ENCODE measurements at places on chromosomes 2 and 18.

DNA sequence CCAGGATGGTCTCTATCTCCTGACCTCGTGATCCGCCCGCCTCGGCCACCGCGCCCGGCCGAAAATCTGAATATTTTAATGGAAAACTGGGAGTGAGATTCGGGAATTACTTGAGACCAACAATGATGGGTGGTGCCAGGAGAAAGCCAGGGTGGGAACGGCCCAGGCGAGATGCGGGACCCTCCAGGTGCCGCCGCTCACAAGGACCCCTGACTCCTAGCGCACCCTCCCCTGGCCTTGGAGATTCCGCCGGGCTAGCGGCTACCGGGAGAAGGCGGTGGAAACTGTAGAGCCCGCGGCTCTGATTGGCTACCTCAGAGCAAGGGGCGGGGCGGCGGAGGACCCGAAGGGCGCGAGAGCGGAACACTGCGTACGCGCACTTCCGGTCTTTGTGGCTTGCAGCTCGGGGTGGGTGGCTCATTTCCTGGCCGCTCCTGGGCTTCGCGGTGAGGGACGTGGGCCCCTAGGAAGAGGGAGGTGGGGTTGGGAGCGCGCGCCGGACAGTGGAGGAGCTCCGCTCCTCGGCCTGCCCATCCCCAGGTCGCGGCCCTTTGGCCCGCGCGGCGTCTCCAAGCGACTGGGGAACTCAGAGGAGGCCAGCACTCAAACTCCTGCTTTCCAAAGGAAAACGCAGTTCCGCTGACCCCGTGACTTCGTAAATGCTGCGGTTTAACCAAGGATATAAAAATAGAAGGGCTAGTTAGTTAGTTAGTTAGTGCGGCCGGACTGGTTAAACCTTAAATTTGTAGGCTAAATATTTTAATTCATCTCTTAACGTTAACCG, at the start of gene ZNF397:
Gene ZNF397 (plus strand): TSS at position 371 of the 784 bp plus-strand sequence. CDS start 1,437 bp downstream, outside the sequence.
- DNase-seq: peak; percentile 99

GRCh38 chr2:240235149-240235803, 94.8 kb upstream of the OTOS start:
- DNase-seq: no peak

DNA sequence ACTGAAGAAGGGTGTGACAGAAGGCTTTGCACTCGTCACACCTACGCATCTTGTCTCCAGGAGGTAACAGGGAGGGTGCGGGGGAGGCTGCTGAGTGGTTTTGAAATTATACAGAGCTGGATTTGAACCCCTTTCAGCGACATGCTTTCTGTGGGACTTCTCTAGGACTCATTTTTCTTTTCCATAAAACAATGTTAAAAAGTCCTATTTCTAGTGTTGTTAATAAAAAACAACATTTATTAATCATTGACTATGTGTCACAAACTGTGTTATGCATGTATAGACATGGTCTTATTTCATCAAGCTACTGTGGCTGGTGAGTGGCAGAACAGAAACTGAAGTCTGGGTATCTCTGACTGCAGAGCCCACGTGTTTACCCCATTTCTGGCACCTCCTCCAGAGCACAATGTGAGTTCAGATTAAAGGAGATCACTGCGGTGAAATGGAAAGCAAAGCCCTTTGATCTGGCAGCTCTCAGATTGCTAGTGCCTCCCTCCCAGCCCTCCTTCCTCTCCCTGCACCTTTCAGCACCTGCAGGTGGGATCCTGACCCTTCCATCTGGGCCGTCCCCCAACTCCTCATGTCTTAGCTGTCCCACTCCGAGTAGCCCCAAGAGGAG, 315.5 kb upstream of the MYT1L start:
- no peak for DNase-seq

- no peak for DNase-seq
These were observed 221.0 kb downstream of the CDH20 start for GRCh38 chr18:61554117-61554776.

DNA sequence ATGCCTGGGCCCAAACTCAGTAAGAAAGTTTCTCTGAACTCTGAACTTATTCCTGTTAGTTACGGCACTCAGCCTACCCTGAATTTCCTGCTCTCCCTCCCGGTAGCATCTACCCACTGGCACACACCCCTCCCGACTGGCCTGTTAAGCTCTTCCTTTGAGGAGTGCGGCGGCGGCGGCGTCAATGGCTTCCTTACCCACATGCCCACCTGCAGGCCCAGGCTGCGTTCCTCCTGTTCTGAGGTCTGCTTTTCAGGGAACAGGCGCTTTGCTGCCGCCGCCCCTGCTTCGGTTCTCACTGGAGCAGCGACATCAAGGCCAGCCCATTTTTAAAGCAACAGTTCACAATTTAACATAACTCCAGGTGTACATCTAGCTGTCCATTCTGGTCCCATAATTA, 432.4 kb downstream of the DCDC2C start:
- DNase-seq: no peak

DNA sequence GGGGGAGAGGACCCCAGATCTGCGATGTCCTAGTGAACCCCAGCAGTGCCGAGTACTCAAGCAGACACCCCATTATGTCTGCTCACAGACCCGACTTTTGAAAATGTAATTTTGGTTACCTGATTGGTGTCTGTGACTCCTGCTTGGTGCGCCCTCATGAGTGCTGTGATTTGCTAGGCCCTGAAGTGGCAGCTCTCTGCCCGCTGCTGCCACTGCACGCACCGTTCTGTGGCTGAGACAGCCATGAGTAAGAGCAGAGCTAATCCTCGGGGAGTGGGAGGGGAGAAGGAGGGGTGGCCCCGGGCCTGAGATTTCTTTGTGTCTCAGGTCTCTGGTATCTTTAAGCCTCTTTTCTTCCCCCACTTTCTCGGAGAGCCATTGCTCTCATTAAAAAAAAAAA, 18.2 kb downstream of the FHOD3 start:
- no peak for DNase-seq

GRCh38 chr2:39663187-39663930, 2.4 kb upstream of the TMEM178A start:
- no peak for DNase-seq

GRCh38 chr2:241282555-241282954, 32.9 kb downstream of the HDLBP start:
- DNase-seq: no peak

DNA sequence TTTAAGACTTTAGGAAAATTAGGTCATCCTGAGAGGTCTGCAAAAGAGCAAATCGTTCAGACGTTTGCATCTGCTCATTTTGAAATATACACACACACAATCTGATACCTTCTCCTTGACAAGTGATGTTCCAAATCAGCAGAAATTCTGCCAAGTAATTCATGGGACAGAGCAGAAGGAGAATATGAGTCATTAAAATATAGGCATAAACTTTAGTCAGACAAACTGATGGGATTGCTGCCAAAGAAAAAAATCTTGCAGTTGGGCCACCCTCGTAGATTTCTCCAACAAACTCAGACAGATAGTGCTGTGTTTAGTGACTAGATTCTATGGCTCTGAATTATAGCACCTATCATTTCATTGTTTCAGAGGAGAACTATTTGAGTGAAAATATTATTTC, 336.3 kb downstream of the NYAP2 start:
- DNase-seq: no peak

- DNase-seq: no peak
These were observed 111.1 kb downstream of the CYP26B1 start for GRCh38 chr2:72036595-72036994.
